ENCODE measurements at places on chromosomes 11 and 22.
A peak's percentile ranks its signal among the peaks of the same experiment; 100 is the strongest.

- DNase-seq, result peak; percentile 97
Measured at GRCh38 chr22:39723899-39724351, 153.4 kb downstream of the CACNA1I start.

GRCh38 chr22:42439821-42440674 lies 7.8 kb upstream of the NFAM1 start:
- DNase-seq, result no peak

- no peak for DNase-seq
Measured at GRCh38 chr22:22800716-22801115, 86.9 kb upstream of the IGLL5 start.

- no peak for DNase-seq
Measured at GRCh38 chr11:78295991-78296930, 107.5 kb downstream of the USP35 start.

DNA sequence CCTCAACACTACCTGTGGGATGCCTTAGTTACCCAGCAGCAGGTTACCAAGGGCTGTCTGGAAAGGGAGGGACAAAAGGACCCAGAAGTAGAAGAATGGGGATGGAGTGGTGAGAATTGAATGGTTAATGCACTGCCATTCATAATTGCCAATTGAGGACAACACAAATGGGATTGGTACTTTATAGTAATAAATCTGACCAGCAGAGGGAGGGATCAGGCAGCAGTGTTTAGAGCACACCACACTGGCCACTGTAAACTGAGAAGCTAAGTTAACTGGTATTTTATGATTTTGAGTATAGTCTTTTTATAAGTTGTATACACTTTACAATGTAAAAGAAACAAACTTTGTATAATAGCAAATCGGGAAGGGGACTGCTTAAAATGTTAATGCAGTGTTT lies 10.7 kb downstream of the TBRG1 start:
- peak; percentile 28 for DNase-seq

DNA sequence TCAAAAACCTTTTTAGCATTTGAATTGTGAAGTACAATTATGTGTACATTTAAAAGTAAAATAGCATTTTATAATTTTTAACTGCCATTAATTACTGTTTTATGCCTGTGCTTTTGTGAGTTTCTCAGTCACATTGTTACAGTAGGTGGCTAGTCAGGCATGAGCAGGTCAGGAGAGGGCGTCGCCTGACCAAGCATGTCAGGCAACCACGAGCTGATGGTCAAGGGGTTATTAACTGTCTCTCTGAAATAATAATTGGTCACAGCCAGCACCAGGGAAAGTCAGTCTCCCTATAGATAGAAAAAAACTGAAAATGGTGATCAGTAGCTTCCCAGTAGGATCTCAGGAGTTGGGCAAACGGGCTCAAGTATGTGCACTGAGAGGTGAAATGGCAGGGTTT lies 19.4 kb upstream of the CCDC81 start:
- DNase-seq, result no peak

DNA sequence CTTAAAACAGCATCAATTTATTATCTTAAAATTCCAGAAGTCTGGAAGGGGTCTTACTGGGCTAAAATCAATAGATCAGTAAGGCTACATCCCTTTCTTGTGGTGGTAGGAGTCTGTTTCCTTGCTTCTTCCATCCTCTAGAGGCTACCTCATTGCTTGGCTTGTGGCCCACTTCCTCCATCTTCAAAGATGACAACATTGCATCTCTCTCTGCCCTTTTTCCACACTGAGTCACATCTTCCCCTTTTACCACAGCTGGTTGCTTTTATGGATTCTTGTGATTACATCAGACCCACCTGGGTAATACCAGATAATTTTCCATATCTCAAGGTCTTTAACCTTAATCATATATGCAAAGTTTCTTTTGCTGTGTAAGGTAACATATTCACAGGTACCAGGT lies 60.9 kb downstream of the GRIA4 start:
- DNase-seq, result no peak

- DNase-seq, result no peak
Measured at GRCh38 chr22:45870011-45870410, 107.0 kb downstream of the WNT7B start.

- no peak for DNase-seq
Measured at GRCh38 chr11:94028436-94028835, 7.3 kb downstream of the HEPHL1 start.

GRCh38 chr11:2467695-2468055 lies 22.9 kb downstream of the KCNQ1 start:
- DNase-seq, result no peak

DNA sequence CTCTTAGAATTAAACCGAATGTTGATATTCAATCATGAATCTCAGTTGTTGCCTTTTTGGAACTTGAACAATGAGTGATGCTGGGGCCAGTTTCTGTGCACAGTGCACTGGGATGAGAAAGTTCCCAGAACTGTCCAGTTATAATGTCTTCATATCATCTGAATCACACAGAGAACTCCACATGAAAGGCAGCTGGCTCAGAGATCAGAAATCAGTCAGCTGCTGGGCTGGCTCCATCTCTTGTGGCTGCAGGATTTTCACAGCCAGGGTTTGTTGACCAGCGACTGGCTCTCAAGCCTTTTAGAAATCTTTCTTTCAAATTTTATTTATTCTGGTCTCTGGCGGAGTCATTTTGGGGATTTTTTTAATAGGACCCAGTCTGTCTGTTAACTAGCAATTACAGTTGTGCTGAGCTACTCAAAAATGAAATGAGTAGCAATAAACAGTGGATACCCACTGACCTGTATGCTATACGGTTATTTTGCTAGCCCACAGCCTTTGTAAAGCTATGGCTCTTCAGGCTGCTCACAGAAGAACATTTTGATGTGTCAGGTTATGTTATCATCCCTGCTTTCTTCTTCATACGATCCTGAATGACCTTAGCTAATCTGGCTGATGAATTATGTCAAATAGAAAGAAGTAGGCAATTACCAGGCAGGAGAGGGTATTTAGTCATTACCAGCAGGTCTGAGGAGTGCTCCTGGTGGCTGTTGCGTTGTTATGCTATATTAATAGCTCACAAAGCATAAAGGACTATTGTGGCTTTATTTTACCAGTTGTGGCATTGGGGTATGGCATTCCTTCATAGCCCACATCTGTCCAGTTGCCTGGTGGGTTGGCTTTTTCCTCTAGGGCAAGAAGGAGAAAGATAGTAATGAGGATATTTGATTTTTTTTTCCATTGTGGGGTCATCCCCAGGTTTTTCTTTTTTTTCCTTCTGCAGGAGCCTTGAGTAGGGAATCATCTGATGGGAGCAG lies 3.6 kb downstream of the FAT3 start:
- DNase-seq, result no peak

DNA sequence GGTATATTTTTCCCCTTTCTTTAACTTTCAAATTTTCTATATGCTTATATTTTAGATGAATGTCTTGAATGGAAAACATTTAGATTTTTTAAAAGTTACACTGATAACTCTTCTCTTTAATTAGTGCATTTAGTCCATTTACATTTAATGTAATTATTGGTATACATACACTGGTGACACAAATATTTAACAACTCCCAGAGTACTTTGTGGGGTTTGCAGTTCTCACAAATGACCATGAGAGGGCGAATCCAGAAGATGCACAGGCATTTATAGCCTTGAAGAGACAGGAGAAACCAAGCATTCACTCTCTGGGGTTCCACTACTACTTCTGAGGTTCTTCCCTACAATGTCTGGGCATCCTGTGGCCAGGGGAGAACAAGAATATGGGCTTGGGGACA lies 125.1 kb downstream of the TIMP3 start:
- peak; percentile 80 for DNase-seq

GRCh38 chr22:29049655-29050263 lies 11.9 kb downstream of the C22orf31 start:
- DNase-seq, result no peak

DNA sequence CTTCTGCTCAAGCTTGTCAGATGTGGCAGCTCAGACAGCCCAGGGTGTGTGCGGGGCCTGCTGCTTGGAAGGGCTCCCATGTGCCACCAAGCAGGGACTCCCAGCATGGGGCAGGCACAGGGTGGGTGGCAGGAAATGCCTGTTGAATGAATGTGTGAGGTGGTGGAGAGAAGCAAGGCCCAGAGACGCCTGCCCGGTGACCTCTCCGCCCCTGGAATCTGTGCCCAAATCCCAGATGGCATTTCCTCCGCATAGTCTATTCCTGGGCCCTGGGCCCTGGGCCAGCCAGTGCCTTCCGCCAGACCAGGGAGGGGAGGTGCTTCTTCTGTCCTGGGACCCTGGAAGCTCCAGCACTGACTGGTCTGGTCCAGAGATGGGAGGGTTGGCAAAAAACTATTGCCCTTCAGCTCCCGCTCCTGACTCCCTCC lies 3.7 kb downstream of the CST6 start:
- no peak for DNase-seq

GRCh38 chr11:11411401-11411985 lies 58.4 kb upstream of the CSNK2A3 start:
- no peak for DNase-seq

DNA sequence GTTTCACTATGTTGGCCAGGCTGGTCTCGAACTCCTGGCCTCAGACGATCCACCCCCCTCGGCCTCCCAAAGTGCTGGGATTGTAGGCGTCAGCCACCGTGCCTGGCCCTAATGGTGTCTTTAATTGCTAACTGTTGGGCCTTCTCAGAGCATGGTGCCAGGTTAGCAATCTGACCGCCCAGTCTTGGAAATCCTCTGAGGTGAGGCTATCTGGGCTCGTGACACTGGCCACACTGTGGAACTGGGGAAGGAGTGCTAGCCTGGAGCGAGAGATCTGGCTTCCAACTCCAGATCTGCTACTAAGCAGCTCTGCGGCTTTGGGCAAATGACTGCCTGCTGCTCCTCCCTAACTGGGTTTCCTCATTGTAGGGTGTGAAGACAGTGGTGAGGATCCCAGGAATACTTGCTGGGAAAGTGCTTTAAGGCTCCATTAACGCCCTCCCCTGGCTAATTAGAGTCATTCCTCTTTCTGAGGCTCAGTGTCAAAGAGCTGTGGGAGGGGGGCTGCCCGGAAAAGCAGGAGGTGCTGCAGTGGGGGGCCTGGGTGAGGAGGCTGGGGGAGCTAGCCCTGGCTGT lies 35.4 kb downstream of the CHRDL2 start:
- no peak for DNase-seq

DNA sequence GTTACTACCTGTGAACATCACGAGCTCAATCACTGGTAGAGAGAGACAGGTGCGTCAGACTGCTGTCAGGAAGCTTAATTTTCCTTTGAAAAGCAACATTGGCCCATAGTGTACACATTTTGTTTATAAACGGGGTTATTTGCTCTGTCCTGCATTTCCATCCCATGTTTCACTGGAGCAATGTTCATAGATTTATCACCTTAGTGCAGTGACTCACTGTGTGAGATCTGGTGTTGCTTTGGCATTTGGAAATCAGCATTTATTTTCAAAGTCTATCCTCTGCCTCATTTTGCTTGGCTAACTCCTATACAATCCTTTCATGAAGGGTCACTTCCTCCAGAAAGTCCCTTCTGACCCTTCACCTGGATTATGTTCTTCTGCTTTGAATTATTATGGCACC lies 529.1 kb downstream of the NELL1 start:
- DNase-seq, result no peak

GRCh38 chr22:38834991-38835390 lies 8.8 kb downstream of the NPTXR start:
- DNase-seq, result no peak

DNA sequence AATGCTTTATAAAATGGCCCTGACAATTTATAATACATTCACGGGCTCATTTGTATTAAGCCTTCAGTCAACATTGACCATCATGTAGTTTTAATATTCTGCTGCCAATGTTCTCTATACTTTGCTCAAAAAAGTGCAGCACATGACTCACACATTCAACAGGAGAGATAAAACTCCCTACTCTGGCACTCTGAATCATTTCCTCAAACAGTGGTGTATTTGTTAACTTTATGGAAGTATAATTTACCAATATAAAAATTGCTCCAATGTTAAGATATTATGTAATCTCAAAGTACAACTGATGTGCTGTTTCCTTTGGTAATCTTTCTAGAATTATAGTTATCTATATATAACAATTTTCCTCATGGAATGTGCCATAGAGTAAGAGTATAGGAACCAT lies 39.9 kb downstream of the MAML2 start:
- DNase-seq, result peak; percentile 22

DNA sequence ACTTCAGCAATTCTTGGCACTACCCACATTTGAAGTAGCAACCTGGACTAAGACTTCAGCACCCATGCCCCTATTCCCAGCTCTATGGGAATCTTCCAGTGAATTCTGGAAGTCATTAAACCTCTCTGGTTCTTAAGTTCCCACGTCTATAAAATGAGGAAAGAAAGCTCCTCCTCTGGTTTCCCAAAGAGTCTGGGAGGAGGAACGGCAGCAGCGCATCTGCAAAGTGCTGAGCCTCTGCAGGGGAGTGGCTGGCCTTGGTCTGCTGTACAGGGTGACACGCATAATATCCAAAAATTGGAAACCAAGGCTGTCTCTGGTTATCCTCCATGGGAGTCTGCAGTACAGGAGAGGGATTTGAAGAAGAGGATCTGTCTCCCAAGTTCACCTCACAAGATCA lies 73.6 kb upstream of the TP53I11 start:
- DNase-seq, result no peak

- no peak for DNase-seq
Measured at GRCh38 chr11:19345519-19345847, 104.7 kb upstream of the E2F8 start.

GRCh38 chr11:75919525-75919924 lies 104.5 kb downstream of the UVRAG start:
- no peak for DNase-seq

DNA sequence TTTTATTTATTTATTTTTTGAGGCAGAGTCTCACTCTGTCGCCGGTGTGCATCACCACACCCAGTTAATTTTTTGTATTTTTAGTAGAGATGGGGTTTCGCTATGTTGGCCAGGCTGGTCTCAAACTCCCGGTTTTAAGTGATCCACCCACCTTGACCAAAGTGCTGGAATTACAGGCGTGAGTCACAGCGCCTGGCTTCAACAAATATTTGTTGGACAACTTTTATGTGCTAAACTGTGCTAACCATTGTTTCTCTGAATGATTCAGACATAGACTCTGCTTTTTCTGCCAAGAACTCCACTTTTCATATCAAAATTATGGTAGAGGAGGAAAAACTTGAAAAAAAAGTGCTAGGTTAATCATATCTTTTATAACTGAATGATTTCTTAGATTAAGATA lies 36.3 kb downstream of the MMP7 start:
- no peak for DNase-seq

DNA sequence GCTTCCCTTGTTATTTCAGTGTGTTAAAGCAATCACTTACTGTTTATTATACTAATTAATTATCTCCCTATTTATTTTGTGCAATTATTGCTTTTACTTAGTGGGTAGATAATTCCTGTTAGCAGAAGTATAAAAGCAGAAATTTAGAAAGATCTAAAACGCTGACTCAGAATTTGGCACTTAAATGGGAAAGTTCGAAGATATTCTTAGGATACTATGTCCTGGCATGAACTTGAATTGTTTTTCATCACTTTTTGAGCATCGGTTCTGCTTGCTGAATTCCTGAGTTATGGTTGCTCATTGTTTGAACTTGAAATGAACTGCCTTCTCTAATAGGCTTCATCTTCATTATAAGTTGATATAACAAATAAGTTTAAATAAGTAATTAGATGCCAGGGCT lies 325.4 kb downstream of the JRKL start:
- DNase-seq, result no peak

GRCh38 chr11:75188671-75189070 lies 37.8 kb downstream of the SLCO2B1 start:
- DNase-seq, result no peak
